ENCODE measurements at places on chromosomes 13 and 19.

DNA sequence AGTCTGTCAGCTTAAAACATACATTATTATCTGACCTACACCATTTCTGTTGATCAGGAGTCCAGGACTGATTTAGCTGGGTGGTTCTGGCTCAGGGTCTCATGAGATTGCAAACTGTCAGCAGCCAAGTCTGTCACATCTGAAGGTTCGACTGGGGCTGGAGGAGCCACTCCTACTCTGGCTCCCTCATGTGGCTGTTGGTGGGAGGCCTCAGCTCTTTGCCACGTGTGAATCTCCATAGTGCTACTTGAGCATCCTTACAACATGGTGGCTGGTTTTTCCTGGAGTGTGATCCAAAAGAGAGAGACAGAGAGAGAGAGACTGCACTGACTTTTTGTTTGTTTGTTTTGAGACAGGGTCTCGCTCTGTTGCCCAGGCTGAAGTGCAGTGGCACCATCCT, 63.6 kb upstream of the NFIC start:
- no peak for DNase-seq

GRCh38 chr19:33208904-33209849, 15.0 kb downstream of the LRP3 start:
- no peak for DNase-seq

DNA sequence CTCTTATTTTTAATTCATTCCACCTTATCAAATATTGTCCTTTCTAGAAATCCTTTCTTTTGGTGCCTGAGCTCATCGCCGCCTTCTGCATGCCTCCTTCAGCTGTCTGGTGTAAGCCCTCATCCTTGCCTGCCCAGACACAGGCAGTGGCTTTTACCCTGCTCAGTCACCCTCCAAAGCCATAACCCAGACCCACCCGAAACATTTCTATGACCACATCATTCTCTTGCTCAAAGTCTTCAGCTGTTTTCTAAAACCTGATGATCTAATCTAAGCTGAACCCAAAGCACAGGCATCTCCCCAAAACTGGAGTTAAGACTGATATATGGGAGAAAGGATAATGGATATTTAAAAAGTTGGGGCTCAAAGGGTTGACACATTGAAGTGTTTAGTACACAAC, 753.7 kb upstream of the SGCG start:
- DNase-seq, result no peak

GRCh38 chr19:954672-955494, 29.0 kb downstream of the ARID3A start:
- no peak for DNase-seq

- no peak for DNase-seq
These were observed 66.2 kb downstream of the RUBCNL start for GRCh38 chr13:46320821-46321220.

DNA sequence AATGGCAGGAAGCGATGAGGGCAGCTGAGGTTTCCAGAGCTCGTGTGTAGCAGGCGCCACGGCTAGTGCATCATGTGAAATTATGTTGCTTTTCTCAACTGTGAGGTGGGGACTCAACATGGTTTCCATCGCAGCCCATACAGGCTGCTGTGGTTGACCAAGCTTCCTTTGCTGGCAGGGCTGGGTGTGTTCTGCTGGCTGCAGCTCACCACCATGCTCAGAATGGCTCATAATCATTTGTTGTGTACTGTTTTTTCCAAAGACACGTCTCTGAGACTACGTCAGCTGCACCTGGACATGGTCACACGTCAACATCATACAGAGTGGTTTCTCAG, 16.1 kb upstream of the RASA3 start:
- no peak for DNase-seq

GRCh38 chr13:66415444-66415843, 814.7 kb downstream of the PCDH9 start:
- DNase-seq, result no peak

DNA sequence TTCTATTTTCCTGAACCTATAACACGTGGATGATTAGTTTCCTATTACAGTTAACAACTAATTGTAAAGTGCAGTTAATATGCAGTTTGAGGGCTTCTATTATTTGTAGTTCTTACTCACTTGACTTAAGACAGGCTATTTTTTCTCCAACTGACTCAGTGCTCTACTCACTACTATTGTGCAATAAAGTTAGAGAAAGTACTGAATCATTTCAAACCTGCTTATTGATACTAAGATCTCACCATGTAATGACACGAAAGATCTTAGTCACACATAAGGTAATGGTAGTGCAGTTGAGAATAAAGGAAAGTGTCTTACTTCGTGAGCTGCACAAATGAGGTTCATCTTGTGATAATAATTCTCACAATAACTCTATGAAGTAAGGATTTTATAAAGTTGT, 22.8 kb upstream of the ITM2B start:
- DNase-seq, result peak; percentile 54

- peak; percentile 92 for DNase-seq
These were observed 57.1 kb downstream of the IER2 start for GRCh38 chr19:13207237-13207845.

DNA sequence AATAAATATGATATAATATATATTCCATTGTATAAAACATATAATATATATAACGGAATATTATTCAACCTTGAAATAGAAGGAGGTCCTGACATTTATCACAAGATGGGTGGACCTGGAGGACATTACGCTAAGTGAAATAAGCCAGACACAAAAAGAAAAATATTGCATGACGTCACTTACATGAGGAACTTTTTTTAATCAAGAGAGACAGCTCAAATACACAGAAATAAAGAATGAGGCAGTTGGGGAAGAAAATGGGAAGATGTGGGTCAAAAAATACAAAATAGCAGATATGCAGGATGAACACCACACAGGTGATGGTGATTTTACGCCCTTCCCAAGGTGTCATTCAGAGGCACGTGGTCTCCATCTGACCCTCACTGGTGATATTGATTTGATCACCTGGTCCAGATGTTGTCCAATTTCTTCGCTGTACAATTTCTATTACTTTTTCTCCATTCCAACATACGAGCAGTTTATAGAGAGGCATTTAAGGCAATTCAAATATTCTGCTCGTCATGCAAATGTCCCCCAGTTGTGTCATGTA, 513 bp upstream of the ZNF317 start:
- DNase-seq, result no peak

DNA sequence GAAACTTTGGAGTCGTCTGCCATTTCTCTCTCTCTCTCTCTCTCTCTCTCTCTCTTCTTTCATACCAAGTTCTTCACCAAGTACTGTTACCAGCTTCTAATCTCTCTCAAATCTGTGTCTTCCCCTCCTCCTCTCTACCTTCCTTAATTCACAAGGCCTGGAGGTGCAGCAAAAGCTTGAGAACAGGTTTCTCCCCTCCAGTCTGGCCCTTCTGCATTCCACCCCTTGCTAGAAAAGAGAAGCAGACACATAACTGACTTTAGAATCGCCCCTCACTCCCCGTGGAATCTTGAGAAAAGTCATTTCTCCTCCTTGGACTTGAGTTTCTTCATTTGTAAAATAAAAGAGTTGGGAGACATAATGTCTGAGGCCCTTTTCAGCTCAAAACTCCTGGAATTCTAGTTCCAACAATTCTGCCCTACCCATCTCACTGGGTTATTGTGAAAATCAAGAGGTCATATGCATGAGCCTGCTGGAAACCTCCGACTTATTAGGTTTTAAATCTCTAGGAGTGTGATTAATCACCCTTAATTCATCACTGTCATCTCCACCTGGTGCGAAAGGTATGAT, 20.4 kb downstream of the AMER2 start:
- DNase-seq, result no peak

DNA sequence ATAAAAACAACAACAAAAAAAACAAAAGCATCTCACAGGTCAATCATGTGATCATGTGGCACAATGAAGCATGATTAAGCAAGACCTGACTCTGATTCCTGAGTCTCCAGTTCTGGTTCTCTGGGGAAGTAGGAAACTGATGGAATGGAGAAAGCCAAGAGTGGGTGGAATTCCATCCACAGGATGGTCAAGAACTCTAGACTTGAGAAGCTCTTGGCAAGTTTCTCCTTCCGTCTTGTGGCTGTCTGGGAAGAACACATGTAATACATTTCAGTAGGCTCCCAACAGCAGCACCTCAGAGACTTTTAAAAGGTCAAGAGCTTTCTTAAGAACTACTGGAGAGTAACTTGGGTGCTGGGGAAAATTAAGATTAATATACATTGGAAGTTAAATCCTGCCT, 78.6 kb upstream of the TSHZ3 start:
- DNase-seq, result no peak

DNA sequence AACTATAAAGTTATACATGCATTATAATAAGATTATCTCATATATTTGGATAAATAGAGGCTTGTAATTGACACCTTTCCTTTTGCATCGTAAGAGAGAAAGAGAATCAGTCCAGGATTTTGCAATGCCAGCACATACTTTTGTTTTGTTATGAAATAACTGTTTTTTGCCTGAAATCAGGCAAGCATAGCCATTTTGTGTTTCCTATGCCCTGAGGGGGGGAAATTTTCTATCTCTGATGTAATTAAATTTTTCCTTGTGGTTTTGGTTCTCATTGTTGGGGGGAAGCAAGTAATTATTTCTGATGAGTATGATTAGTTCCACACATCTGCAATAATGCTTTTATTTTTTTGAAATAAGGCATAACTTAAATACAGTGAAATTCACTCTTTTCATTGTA, 229.4 kb downstream of the NDFIP2 start:
- peak; percentile 29 for DNase-seq

DNA sequence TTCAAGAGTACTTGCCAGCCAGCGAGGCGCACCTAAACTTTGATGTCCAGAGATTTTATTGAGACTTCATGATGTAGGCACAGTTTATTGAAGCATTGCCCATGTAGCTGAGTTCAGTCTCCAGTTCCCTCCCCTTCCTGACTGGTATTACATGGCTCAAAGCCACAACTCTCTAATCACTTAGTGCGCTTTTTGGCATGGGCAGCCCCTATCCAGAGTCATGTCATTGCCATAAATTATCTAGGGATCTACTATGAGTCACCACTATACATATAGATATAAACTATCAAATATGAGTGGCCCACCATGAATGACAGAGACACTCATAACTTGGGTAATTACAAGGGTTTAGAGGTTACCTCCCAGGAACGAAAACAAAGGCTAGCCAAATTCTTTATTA, 7.7 kb downstream of the ZNF614 start:
- no peak for DNase-seq

DNA sequence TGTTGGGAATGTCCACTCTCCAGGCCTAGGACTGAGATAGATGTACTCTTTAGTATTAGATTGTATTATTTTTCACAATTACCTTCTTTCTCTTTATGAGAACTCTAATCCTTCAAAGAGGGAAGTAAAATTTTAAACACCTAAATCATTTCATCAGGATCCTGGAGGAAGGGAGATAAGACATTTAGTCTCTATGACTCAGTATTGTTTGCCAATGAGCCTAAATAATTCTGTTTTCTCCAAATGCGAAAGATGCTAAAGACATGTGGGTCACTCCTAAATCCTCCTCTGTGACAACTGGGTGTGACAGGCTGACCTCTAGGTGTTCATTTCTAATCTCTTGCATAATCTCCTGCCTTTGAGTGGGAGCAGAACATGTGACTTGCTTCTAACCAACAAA, 1736.6 kb upstream of the MIR17HG start:
- no peak for DNase-seq

- peak; percentile 48 for DNase-seq
These were observed 4.7 kb downstream of the LENG1 start for GRCh38 chr19:54154603-54155345.

- no peak for DNase-seq
These were observed 43.5 kb downstream of the PIN1 start for GRCh38 chr19:9878511-9879196.

DNA sequence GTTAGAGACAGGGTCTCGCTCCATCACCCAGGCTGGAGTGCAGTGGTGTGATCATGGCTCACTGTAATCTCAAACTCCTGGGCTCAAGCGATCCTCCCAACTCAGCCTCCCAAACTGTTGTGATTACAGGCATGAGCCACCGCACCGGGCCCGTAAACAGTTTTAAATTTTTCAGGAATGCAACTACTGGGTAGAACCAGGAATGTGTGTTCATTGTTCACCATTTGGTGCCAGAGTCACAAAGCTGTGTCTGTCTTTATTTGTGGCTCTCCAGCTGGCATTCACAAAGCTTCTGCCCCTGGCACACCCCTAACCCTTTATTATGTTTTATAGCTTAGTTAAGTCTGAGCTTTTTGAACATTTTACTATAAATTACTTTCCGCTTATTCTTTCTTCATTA, 19.8 kb upstream of the ACP7 start:
- no peak for DNase-seq

- no peak for DNase-seq
These were observed 86.2 kb upstream of the HTR2A start for GRCh38 chr13:46982856-46983582.

DNA sequence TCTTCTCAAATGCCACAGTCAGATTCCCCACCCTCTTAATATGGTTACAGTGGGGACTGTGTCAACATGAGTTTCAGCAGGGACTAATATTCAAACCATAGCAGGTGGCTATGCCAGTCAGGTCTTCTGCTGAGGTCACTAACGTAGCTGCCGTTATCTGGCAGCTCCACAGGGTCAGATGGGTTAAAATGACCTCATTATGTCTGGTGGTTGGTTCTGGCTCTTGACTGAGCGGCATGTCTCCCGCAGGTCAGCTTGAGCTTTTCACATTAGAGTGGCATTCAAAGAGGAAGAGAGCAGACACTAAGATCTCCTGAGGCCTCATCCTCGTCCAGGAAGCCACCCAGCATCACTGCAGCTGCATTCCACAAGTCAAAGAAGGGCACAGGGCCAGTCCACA, 21.4 kb upstream of the IPO5 start:
- peak; percentile 32 for DNase-seq

DNA sequence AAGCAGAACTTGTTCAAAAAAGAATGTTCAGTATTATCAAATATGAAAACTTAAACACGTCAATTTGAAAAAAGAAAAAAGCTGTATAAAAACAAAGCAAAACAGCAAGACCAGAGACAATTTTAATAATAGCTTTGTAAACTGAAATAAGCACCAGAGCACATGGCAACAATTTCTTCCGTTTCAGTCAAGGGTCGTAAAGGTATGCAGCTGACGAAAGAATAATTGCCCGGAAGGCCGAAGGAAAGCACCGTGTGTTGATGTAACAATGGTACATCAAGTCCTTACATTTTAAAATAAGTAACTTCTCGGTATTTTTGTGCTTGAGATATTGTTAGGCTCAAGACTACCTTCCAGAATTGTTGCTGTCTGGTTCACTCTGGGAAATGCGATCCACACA, 1.7 kb downstream of the PROSER1 start:
- DNase-seq, result no peak

- no peak for DNase-seq
These were observed 56.6 kb downstream of the COG3 start for GRCh38 chr13:45521297-45521696.

DNA sequence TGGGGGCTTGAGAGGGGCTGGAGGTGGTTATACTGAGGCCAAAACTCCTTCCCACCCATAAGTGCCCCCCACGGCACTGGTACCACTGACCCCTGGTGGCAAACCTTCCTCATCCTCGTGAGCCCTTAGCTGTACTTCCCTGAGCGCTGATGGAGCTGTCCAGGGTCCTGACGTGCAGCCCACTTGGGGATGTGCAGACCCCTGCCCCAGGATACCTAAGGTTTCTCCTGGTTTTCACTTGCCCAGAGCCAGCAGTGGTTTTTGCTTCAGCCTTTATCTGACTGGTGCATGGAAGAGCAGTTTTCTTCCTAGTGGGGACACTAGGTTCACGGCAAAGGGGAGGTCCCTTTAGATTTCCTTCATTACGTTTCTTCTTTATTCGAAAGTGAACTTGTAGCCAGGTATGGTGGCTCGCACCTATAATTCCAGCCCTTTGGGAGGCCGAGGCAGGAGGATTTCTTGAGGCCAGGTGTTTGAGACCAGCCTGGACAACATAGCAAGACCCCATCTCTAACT, 28.7 kb upstream of the KCTD15 start:
- no peak for DNase-seq

- no peak for DNase-seq
These were observed 19.2 kb downstream of the TMEM272 start for GRCh38 chr13:51825681-51826254.
